A549 treated with DMSO at 1 μM for 4 hours (cell line): ENCODE measurements at places on chromosomes 6 and 20. TPM values are rescaled to one million over a fixed set of nuclear protein-coding genes. Genes with fewer than 3 reads are reported as not detected.

Gene HSD17B8
- 13.1 to 16.0 TPM (median 14.4 TPM) in 5 replicates for total RNA-seq

Gene RHAG
- 0.05 to 0.07 TPM in 2 of 5 replicates, not detected in the others for total RNA-seq

Gene KIF25
- 0.06 to 0.07 TPM in 2 of 5 replicates, not detected in the others for total RNA-seq

Gene DSP
- total RNA-seq = 36.4 to 56.3 TPM (median 50.0 TPM) in 5 replicates
